ENCODE measurements at places on chromosomes 4 and X. TPM values are rescaled to one million over a fixed set of nuclear protein-coding genes. Genes with fewer than 3 reads are reported as not detected.
A peak's percentile ranks its signal among the peaks of the same experiment; 100 is the strongest.

- no peak for DNase-seq
Measured at GRCh38 chr4:107863416-107863815, 38.7 kb downstream of the SGMS2 start.

- no peak for DNase-seq
Measured at GRCh38 chr4:37995981-37996775, 36.0 kb downstream of the PTTG2 start.

- DNase-seq, result peak; percentile 16
Measured at GRCh38 chr4:13413729-13414437, 70.3 kb downstream of the RAB28 start.

- no peak for DNase-seq
Measured at GRCh38 chrX:49272421-49272820, 2.8 kb downstream of the PPP1R3F start.

DNA sequence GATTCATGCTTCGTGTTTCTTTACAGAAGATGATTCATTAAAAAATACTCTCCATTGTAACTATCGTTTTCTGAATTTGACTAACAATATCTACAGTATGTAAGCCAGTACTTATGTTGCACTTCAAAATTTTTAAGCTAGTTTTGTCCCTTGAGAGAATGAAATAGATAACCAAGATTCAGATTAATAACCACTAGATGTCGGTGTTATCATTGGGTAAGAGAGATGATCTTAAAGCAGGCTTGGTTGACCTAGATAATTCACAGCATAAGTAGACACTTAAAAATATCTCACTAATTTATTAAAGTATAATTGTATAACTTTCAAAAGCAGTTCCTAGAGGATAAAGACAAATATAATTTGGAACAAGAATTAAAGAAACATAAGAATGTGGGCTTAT lies 430.9 kb downstream of the C4orf33 start:
- peak; percentile 49 for DNase-seq

- DNase-seq, result no peak
Measured at GRCh38 chrX:79601341-79602131, 234.4 kb upstream of the ITM2A start.

- no peak for DNase-seq
Measured at GRCh38 chr4:2817701-2818350, 24.9 kb downstream of the SH3BP2 start.

DNA sequence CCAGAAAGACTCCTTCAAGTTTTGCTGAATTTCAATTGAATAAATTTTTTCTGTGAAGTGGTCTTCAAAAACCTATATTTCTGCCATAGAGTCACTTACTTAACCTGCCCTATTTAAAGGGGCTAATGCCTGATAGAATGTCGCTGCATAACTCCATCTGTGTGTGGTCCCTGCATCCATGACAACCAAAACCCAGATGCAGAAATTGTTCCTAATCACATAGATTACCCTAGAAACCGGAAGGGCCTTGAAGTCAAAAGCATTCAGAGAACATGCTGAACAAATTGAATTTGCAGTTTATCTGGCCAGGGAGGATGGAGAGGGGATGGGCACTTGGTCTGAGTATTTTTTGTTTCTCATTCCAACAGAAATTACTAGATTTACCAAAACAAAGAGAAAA lies 1.5 kb upstream of the PARM1 start:
- no peak for DNase-seq

DNA sequence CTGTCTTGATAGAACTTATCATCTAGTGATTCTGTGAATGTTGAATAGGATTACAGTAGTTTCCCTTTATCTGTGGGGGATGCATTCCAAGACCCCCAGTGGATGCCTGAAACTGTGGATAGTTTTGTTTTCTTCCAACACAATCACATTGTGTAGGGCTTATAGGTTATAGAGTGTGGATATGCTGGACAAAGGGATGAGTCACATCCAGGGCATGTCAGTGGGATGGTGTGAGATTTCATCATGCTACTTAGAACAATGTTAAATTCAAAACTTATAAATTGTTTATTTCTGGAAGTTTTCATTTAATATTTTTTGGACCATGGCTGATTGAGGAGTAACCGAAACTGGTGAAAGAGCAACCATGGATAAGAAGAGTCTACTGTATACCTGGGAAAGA lies 432.3 kb upstream of the ATOH1 start:
- no peak for DNase-seq

GRCh38 chrX:101265869-101266428 lies 25.2 kb downstream of the TAF7L start:
- peak; percentile 80 for DNase-seq

- no peak for DNase-seq
Measured at GRCh38 chrX:13742397-13743176, 8.0 kb downstream of the OFD1 start.

- no peak for DNase-seq
Measured at GRCh38 chr4:7307394-7308099, 115.2 kb downstream of the SORCS2 start.

DNA sequence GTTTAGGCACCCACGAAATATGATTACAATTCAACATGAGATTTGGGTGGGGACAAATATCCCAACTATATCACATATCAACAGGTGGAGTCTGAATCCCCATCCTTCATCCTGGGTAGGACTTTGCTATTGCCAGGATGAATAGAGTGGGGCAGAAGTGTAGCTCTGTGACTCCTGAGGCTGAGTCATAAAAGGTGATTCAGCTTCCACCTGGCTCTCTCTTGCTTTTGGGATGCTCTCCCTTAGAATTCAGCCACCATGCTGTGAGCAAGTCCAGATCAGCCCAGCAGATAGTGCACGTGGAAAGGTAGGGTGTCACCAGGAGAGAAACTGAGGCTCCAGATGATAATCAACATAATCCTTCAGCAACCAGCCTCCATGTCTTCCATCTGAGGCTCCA lies 193.8 kb upstream of the BCOR start:
- DNase-seq, result no peak

- DNase-seq, result no peak
Measured at GRCh38 chr4:11631416-11631815, 202.7 kb upstream of the HS3ST1 start.

- peak; percentile 88 for DNase-seq
Measured at GRCh38 chrX:2679534-2680485, 11.3 kb upstream of the CD99 start.

GRCh38 chr4:182881914-182882313 lies 35.3 kb downstream of the DCTD start:
- no peak for DNase-seq

DNA sequence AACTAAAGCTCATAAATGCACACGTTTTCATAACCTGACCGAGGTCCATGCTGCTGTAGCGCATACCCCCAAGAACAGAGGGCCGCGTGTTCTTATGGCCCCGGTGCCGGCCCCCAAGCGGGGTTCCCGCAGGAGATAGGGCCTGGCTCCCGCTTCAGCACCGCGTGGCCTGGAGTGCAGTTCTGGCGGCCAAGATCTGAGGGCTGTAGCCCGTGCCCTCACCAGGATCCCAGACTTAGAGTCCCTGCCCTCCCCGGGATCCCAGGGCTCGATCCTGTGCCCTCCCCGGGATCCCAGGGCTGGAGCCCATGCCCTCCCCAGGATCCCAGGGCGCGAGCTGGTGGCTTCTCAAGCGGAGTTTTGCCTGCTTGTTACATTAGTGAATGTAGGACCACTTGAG lies 1.0 kb upstream of the GRPEL1 start:
- no peak for DNase-seq

GRCh38 chr4:30671926-30672448 lies 48.2 kb upstream of the PCDH7 start:
- DNase-seq, result peak; percentile 74

GRCh38 chr4:88720451-88721428 lies 23.1 kb upstream of the NAP1L5 start:
- no peak for DNase-seq

- no peak for DNase-seq
Measured at GRCh38 chr4:1240721-1241465, 8.0 kb downstream of the CTBP1 start.

- DNase-seq, result peak; percentile 15
Measured at GRCh38 chr4:22462688-22463087, 53.2 kb downstream of the ADGRA3 start.

DNA sequence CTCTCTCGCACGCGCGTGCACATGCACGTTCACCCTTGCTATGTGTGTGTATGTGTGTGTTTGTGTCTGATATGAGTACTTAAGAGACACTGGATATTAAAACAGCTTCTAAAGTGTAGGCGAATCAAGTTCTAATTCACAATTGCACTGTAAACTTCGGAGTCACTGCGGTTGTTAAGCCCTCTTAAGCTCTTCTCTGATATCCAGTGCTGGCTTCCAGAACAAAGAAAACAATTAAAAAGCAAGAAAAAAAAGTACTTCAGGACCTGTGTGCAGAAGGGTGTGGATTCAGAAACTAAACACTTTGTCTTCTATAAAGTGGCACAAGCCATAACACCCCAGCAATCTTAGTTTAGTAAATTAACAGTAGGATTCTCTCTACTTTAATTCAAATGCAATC lies 300.2 kb downstream of the PCDH7 start:
- DNase-seq, result no peak

DNA sequence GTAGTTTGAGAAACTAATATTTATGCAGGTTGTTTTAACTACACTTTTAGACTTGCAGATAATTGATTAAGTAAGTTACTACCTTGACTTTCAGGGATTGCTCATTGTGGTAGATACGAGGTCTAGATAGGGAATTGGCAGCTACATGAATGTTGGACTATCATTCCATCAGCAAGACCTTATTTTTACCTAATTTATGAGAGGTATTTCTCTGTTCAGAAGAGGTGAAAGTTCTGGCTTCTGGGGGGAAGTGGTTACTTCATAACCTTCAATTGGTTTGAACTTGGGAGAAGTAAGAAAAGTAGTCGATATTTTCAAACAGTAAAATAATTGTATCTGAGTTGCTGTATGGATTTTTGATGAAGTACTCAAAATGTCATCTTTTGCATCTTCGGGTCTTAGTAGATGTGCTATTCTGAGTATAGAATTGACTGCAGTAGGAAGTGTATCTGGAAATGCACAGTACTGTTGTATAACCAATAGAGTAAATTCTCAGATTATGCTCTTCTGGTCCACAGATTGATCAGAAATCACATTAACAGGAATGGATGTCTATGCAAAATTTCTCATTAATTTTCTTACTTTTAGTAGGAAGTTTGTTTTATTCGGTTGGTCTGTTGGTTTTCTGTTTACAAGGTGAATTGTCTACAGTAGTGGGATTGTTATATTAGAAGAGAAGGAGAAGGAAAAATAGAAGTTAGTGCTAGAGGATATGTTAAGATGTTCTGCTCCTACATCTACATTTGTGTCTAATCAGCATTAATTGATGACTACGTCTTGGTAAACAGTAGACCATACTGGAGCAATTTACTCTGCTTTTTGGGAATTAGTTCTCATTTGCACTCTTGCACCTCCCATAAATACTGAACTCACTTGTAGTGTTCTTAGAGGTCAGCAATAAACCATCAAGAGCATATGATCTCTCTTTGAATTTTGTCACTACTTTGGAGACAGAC lies 3.0 kb downstream of the NFKB1 start:
- DNase-seq, result no peak

GRCh38 chr4:24266951-24267722 lies 317.2 kb downstream of the DHX15 start:
- no peak for DNase-seq

DNA sequence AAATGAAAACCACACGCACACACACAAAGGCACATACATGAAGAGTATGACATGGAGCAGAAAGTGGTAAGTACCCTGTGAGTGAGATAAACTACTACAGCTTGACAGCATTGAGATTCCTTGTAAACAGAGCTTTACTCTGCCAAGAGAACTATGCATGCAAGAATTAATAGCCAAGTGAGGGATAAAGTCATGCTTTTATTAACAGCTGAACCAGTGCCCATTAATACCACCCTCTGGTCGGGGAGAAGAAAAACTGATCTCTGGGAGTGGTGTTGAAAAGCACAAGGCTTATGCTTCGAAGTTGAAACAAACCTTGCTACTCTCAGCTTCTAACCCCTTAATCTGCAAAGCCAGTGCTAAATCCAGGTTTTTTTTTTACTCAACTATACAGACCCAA lies 95.9 kb upstream of the C1QTNF7 start:
- DNase-seq, result no peak

GRCh38 chr4:57080781-57081650 lies 29.2 kb downstream of the IGFBP7 start:
- DNase-seq, result no peak

- DNase-seq, result no peak
Measured at GRCh38 chrX:153984351-153985178, 12.0 kb downstream of the TMEM187 start.

DNA sequence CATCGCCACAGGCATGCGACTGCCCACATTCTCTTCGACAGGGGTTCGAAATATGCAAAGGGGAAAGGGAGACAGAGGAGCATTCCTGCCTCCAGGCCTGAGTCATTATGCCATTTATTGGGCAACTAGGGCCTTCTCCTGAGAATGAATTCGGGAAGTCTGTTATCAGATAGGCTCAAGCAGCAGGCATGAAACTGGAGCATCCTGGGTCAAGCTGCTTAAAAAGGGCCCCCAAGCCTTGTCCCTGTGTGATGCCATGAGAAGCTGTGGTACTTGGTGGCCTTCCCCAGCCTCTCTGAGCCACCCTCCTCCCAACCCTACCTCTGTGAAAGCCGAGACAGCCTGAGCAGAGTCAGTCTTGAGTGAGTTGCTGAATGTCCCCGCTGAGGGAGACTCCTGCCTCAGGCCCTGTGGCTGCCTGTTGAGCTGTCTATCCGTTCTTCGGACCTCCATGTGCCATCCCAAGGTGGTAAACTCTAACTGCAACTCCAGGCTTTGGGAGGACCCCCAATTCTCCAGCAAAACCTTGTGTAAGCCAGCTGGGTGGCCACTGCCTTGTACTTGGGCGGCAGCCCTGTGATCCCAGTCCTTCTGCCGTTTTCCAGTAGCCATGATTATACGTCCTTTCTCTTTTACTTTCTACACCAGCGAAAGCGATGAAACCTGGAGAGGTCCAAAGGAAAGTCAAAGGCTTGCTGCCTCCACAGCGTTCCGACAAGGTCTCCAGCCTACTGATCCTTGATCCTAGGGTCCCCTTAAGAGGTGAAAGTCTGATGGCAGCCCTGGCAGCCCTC lies 37.7 kb downstream of the NBDY start:
- no peak for DNase-seq

DNA sequence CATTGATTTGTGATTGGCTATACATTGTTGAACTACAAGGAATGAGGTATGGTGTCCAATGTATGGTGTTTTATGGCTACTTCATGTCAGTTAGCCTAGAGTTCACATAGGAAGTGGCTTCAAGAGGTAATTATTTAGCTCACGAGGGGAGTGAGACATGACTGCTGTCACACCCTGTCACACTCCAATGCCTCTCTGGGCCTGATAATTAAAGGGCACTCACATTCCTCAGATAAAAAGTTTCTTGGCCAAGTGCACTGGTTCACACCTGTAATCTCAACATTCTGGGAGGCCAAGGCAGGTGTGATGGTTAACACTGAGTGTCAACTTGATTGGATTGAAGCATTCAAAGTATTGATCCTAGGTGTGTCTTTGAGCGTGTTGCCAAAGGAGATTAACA lies 65.0 kb upstream of the DDX60 start:
- DNase-seq, result no peak

The HDX gene
- 2.9 TPM for total RNA-seq

The PNMA6F gene
- not detected for total RNA-seq

The FAM114A1 gene
- total RNA-seq, result 38.6 TPM

The NSUN7 gene
- not detected for total RNA-seq

The SPANXN5 gene
- total RNA-seq, result not detected

All from SK-MEL-5 (cell line).